ENCODE measurements at places on chromosomes 13 and 19.

- DNase-seq: no peak
These were observed 692 bp downstream of the RGS9BP start for GRCh38 chr19:32676186-32676894.

DNA sequence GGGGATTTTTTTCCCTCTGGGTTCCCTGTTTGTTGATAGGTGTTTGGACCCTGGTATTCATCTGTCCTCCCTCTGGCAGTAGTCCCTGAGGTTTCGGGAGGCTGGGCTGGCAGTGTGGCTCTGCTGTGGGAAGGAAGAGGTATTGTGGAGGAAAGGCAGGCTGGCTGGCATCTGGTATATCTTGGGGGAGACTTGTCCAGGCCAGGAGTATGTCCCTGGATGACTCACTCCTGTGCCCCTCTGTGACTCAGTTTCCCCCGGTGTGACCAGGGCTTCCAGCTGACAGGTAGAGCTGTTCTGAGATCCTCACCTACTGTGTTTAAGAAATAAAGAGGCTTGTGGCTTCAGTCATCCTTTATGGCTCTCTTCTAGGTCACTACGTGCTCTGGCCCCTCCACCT, 14.2 kb upstream of the ZNF492 start:
- no peak for DNase-seq

DNA sequence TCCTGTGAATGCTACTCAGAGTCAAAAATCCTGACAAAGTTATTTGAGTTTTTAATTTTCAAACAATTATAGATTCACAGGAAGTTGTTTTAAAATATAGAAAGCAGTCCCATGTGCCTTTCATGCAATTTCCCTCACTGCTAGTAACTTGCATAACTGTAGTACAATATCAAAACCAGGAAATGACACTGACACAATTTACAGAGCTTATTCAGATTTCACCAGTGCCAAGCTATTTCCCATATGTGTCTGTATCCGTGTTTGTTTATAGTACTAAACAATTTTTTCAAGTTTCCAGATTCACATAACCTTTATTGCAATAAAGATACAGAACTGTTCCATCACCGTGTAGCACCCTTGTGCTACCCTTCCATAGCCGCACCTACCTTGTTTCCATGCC, 934.6 kb downstream of the PCDH17 start:
- no peak for DNase-seq

DNA sequence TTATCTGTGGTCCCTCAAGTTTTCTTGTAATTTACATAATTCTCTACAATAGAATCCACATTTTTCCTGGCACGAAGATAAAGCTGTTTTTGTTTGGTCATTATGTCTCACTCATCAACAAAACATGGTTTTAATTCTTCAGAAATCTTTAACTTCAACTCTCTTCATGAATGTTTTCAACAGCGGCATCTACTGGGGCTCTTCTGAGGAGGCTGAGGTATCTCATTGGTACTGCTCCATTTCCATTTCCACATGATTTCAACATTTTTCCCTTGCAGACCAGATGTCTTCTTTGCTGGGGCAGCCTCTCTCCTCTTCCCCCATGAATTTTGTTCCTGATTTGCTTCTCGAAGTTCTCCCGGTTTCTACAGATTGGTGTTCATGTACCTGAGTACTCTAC, 5.8 kb upstream of the KBTBD7 start:
- no peak for DNase-seq

- no peak for DNase-seq
These were observed 15.6 kb upstream of the KCNC3 start for GRCh38 chr19:50344661-50345318.

DNA sequence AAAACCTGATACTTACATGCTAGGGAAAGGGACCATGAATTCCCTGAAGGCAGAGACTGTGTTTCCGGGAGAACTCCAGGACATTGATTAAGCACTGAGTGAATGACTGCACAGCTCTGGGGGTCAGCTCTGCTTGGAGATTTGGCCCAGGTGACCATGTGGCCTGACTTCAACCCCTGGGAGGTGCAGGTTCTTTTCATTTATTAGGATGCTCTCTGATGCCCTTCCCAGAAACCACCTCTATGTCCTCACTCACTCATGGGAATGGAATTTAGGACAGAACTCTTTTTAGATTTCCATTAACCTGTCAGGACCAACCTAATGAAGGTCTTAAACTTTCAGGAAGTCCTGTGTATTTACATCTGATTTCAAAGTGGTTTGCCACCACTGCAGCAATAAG, 393.3 kb upstream of the ARGLU1 start:
- DNase-seq: no peak
